ENCODE measurements at places on chromosomes 2 and 18.
A peak's percentile ranks its signal among the peaks of the same experiment; 100 is the strongest.

GRCh38 chr2:42663106-42663780 is 94.8 kb downstream of the MTA3 start:
- DNase-seq, result peak; percentile 28

GRCh38 chr2:181613241-181613640 is 43.7 kb downstream of the CERKL start:
- no peak for DNase-seq

- DNase-seq, result no peak
Observed at GRCh38 chr2:67055387-67056304, 341.5 kb upstream of the ETAA1 start.

DNA sequence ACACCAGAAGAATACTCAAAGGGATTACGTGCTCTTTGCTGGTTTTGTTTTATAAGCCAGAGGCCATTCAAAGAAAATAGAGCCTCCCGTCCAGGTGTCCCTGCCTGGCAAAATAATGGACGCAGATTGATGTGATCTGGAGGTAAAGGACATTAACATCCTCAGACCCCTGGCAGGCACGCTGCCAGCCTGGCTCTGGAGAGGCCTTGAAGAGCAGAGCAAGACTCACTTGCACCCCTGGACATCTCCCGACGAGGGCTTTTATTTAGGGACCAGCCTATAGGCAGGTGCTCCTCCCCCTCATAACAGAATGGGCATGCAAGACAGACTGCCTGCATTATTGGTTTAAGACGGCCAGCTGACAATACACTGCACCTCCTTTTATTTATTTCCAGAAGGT is 291.3 kb downstream of the BCL11A start:
- no peak for DNase-seq

- DNase-seq, result no peak
Observed at GRCh38 chr18:26734760-26735159, 130.7 kb downstream of the AQP4 start.

DNA sequence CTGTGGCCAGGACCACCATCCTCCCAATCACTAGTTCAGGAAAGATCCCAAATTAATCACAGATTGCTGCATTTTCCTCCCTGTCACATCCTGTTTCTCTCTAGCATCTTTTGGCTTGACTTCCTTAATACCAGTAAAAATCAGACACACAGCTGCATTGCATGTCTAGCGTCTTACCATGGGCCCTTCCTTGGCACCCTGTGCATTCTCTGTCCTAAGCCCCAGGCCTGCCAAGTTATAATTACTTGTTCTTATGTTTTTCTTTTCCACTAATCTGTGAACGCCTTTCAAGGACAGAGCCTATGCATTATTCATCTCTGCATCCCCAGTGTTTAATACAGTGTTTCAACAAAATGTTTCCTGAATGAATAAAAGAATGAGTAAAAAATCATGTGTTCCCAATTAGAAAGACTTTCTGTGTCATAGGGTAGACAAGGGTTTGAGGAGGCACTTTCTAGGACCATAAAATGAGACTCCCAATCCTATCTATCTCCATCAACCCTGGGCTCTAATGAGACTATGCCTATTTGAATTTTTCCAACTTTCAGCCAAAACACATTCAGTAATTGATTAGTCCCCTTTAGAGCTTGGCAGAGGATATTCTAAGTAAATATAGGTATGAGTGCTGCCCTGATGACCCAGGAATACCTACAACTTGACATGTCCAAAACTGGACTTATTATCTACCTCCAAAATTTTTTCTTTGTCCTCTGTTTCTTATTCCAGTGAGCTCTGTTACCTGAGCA is 10.3 kb upstream of the NT5C1B start:
- DNase-seq, result no peak

DNA sequence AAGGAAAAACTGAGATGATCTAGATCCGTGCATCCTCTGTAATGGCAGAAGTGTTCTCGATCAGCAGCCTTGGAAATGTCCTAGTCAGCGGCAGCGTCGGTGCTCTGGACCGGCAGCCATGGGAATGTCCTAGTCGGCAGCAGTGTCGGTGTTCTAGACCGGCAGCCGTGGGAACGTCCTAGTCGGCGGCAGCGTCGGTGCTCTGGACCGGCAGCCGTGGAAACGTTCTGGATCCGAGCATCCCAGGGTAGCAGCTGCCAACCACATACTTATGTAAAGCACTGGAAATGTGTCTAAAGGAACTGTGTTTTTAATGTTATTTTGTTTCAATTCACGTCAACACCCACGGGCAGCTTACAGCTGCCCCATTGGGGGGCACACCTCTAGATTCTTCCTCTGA is 58.7 kb downstream of the GBX2 start:
- no peak for DNase-seq

All from stimulated activated effector memory CD8-positive, alpha-beta T cell treated with anti-CD3 and anti-CD28 coated beads, Interleukin-12 subunit alpha, Interleukin-12 subunit beta, amount 100 ng/mL, for 72 hours (primary cell).